ENCODE measurements at places on chromosomes 16 and 17.
A peak's percentile ranks its signal among the peaks of the same experiment; 100 is the strongest.

DNA sequence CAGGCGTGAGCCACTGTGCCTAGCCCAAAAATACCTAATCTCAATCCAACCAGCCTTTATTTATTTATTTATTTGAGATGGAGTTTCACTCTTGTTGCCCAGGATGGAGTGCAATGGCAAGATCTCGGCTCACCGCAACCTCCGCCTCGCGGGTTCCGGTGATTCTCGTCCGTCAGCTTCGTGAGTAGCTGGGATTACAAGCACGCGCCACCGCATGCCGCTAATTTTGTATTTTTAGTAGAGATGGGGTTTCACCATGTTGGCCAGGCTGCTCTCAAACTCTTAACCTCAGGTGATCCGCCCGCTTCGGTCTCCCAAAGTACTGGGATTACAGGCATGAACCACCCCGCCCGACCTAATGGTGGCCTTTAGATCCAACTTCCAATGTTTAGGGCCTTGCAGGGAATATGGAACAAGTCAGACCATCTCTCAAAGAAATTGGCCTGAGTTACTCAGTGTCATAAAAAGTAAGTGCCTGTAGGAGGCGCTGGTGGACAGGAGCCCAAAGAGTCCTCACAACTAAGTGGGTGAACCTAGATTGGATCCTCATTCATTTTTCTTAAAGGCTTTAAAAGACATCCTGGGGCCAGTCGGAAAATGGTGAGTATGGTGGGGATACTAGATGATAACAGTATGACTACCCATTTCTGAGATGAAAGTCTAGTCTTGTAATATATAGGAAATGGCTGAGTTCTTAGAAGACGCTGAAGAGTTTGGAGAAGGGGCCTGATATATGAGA, 4.6 kb downstream of the ZSCAN10 start:
- DNase-seq = peak; percentile 35

DNA sequence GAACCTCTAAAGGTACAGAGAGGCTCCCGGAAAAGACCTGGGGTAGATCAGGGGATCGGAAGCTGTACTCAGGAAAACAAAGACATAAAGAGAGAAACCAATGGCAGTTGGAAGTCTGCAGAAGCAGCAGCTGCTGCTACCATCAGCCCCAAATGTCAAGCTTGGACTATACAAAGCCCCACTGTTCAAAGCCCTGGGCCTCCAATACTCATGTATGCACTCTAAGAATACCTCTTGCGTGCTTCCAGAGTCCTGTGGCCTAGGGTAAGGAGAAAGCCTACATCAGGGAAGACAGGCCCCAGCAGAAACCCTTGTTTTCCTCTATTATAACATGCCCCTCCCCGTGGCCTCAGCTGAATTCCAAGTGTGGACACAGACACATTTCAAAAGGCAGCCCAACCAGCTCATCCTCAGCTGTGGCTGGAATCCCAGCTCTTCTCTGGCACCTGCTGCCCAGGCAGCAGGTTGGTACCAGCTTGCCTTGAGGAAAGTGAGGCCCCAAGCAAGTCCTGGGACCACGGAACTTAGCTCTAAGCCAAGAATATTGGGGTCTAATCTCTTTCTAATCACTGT, 19.3 kb upstream of the MTMR4 start:
- DNase-seq = no peak

DNA sequence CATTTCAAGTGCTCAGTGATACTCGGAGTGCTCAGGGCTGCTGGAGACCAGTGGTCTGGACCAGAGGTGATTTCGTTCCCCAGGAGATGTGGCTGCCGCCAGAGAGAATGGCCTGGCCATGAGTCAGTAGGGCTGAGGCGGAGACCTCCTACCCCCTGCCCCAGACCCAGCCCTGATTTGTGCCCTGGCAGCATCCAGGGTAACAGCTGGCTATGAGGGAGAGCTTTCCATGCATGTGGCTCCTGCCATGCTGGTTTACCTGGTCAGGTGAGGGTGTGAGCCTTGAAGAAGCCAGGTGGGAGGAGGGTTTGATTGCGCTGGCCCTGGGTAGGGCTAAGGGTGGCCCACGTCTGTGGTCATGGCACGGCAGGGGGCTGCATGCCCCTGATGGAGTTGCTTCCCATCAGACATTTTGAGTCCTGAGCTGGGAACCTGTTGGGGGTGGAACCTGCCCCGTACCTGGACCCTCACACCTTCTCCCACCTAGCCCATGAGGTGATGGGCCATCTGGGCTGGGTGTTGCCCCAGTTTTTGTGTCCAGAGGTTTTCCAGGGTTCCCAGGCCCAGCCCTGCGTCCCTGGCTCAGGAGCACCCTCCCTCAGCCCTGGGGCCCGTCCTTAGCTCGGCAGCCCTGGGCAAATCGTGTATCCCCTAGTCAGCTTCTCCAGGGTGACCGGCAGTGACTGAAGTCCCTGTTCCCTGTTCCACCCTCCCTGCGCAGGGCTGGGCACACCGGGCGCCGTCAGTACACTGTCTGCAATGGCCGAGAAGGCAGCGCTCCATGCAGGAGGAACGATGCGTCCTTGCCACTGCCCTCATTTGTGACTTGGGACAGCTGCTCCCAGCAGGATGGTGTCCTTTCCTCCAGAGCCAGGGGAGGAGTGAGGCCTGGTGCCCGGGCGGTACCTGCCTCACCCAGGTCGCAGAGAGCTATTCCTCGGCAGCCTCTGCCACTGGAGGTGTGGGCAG, 9.0 kb upstream of the CSNK1D start:
- no peak for DNase-seq

DNA sequence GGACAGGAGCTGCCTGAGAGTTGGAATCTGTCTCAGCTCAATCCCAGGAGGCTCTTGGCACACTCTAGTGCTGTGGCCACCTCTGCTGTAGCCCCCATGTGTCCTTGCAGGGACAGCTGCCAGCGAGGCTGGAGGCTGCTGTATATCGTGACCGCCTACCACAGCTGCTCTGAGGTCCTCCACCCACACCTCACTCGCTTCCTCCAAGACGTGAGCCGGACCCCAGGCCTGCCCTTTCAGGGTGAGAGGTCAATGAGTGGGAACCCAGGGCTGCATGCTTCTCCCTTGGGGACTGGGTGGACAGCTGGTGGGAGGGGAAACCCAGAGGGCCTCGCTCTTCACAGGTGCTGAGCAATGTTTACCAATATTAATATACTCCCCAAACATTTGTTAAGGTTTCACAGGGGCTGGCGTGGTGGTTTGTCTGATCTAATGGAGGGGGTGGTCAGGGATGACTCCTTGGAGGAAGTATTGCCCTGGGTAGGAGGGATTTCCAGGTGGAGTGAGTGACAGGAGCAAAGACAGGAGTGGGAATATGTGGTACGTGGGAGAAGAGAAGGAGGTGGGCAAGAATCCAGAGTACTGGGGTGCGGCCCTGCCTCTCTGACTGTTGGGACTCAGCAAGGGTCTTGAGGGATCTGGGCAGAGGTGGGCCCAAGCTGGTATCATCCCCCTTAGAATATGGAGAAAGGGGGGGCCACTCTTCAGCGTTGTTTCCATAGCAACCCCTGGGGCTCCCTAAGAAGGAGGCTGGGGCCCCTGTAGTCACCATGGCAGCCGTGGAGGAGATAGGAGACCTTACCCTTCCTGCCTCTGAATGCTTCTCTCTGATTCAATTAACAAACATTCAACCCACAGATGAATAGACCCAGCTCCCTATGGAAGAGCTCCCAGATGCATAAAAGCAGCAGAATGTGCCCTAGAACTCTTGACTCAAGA, 22.2 kb upstream of the ALKBH5 start:
- no peak for DNase-seq

- no peak for DNase-seq
Observed at GRCh38 chr16:74652249-74652648, 14.4 kb downstream of the RFWD3 start.

DNA sequence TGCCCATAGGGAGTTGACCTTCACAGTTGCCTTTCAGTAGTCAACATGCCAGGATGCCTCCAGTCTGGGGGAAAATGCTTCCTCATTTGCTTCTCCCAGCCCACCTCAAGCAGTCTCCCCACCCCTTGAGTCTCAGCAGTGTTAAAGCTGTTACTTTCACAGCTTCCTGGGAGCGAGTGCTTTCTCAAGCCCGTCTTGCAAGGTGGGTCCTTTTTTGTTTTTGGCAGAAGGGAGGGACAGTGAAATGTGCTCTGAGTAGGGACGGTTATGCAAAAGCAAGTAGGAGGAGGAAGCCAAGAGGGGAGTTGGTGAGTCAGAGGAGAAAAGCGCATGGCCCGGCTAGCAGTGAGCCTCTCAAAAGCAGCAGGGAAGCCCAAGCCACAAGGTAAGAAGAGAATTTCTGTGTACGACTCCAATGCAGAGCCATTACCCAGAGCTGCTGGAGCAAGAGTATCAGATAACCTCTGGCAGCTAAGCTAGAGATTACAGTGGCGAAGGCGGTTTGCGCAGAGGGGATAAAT, at the start of gene CHST4:
CHST4 (plus strand) TSS at position 316 of the 521 bp plus-strand sequence. CDS start 10,252 bp downstream, outside the sequence.
- peak; percentile 54 for DNase-seq

GRCh38 chr17:28188841-28189263, 130.1 kb upstream of the TMEM97 start:
- DNase-seq = no peak

GRCh38 chr17:45320349-45320930, 3.6 kb upstream of the MAP3K14 start:
- no peak for DNase-seq

DNA sequence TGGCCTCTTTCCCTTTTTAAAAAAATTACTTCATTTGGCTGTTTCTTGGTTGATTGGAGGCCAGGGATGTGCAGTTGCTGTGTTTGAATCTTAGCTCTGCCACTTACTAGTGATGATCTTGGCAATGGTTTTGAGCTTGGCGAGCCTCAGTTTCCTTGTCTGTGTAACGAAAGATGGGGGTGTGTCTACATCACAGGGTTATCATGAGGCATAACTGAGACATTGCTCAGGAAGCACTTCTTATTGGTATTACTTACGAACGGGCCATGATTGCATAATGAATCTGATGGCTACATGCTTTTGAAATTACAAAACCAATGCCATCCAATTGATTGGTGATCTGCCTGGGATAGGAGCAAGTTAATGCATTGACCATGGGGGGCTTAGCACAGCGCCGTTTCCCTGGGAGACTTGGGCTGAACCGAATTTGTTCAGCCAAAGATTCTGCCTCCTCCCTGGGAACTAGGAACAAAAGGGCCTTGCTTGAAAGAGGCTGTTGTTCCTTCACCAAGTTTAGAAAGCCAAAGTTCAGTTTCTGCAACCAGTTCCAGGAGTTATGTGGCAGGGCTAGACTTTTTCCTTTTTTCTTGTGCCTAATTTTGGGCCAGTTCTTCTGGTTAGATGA, 21.9 kb downstream of the CMIP start:
- no peak for DNase-seq

DNA sequence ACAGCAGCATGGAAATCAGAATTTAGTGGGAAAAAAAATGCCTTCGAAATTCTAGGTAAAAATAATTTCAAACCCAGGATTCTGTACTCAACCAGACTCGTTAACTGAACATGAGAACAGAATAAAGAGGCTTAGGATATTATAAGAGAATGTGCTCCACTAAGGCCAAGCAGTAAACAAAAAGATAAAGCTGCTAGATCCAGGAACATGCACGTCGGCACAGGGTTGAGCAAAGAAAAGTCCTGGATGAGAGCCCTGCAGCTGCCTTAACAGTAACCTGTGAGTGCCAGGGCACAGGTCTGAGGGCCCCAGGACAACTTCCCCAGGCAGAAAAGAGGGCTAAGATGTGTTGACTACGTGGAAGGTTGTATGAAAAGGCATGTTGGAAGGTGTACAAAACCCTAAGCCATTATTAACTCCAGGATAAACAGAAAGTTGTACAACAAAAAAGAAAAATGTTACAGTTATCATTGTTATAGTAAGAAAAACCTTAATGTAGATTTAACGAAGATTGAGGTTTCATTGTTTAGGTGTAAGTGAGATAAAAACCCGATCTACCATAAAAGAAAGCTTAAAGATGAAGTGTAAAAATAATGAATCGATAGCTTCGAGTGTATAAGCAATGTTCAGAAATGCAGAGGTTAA, 42.3 kb upstream of the RBFOX3 start:
- no peak for DNase-seq

DNA sequence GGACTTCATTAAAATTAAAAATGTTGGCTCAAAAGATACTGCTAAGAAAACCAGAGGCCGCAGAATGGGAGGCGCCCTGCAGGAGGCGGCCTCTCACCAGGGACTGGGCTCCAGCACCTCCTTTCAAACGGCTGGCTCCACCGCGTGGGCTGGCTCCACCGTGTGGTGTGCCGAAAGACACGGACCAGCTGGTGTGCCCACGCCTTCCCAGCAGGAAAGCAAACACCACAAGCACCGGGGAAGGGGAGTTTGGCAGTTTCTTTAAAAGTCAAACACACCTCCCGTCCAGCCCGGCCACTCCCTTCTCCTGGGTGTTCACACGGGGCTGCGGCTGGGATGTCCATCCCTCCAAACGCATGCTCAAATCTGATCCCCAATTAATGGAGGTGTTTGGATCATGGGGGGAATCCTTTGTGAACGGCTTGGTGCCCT, 13.9 kb downstream of the HAGH start:
- DNase-seq = peak; percentile 65

DNA sequence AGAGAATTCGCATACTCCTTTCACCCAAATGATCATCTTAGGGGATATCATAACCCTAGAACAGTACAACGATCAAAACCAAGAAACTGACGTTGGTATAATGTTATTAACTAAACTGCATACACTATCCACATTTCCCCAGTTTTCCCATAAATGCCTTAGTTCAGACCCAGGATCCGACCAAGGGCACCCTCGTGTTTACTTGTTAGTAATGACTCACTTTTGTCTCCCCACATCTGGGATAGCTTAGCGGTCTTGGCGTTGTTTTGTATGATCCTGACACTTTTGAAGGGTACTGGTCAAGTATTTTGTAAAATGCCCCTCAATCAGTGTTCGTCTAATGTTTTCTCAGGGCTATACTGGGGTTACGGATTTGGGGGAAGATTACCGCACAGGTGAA, 8.0 kb downstream of the HS3ST3A1 start:
- no peak for DNase-seq

GRCh38 chr17:65797809-65798208, 236.4 kb upstream of the AXIN2 start:
- no peak for DNase-seq

DNA sequence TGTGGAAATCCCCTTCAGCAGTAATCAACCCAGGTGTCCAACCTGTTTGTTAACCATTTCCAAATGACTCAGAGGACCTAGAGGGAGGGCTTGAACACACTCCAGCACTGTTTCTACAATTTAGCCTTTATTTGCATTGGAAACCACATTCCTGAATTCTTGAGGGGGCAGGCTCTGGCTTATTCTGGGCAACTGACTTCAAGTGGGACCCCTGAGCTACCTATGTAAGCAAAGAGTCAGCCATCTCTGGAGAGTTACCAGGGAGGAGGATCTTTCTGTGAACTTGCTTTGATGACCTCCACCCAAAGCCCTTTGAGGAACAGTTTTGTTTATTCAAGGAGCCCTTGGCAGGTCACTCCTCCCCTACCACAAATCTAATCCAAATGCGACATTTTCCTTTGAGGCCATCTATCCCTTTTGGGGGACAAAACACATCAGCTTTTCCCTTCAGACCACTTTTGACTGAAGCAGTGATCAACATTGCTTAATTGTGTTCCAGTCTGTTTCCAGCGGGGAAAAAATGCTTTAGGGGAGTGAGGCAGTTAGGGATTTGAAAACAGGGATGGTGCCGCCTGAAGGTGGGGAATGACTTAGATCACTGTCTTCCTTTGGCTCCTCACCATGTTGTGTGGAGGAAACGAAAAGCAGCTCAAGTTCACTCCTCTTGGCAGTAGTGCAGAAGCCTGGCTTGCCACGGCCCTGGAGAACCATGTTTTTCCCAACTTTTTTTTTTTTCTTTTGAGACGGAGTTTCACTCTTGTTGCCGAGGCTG, 46.2 kb downstream of the TUBD1 start:
- DNase-seq = peak; percentile 29

Data from NCI-H1092 treated with DMSO at 0.1 percent for 48 hours (cell line).